Stimulated activated CD8-positive, alpha-beta memory T cell treated with anti-CD3 and anti-CD28 coated beads, Interleukin-15, amount 100 ng/mL, for 48 hours (primary cell): ENCODE measurements at places on chromosomes 12 and 14.

GRCh38 chr12:4526923-4527546 is 11.7 kb upstream of the RAD51AP1 start:
- DNase-seq = no peak

- no peak for DNase-seq
Observed at GRCh38 chr14:34218881-34219280, 243.2 kb downstream of the SPTSSA start.

- no peak for DNase-seq
Observed at GRCh38 chr14:72781561-72782508, 112.1 kb downstream of the DPF3 start.

DNA sequence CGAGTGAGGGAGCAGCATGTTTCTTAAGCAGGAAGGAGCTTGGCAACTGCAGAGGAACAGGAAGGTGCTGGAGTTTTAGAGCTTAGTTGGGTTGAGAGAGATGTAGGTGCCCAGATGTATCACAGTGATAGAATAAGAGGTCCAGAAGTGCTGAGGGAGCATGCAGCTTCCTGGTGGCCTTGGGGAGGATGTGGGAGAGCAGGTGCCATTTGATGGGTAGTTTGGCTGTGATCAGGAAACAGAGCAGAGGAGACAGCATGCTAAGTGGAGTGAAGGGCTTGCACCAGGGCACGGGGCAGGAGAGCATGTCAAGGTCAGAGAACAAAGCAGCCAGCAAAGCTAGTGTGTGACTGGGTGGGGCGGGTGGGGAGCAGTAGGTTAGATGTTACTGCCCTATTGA is 74.8 kb downstream of the PAPOLA start:
- DNase-seq = no peak

GRCh38 chr12:5066251-5066650 is 22.6 kb downstream of the KCNA5 start:
- DNase-seq = no peak

GRCh38 chr12:6729186-6729585 is 5.3 kb downstream of the COPS7A start:
- no peak for DNase-seq

- no peak for DNase-seq
Observed at GRCh38 chr12:41778934-41779333, 365.7 kb downstream of the GXYLT1 start.

DNA sequence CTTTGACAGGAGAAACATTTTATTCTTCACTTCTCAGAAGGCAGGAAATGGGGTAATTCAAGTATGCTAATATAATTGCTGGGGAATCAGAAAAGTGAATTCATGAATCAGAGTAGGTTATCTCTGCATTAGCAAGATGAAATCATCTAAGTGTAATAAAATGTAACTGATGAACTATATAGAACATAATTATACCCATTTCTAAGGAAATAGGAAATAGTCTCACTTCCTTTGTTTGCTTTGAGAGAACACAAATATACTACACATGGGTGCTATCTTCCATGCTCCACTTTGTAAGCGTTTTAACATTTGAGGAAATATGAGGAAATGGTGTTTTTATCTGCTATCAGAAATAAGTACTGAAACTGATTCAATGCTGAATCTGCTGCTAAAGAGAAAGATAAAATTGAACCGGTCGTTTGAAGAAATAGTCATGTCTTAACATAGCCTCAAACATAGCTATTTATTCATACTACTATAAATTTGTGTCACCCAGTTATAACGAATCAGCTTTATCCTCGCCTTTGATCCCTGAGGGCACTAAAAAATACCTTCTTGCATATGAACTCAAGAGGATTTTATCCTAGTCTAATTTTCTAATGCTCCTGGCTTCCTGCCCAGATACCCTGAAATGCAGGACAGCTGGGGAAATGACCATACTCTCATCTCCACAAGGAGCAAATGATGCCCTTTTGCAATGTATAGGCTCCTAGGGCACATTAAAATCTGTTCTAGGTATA is 696.0 kb downstream of the C12orf50 start:
- no peak for DNase-seq

- DNase-seq = no peak
Observed at GRCh38 chr14:83021323-83021722, 1487.7 kb upstream of the SEL1L start.

DNA sequence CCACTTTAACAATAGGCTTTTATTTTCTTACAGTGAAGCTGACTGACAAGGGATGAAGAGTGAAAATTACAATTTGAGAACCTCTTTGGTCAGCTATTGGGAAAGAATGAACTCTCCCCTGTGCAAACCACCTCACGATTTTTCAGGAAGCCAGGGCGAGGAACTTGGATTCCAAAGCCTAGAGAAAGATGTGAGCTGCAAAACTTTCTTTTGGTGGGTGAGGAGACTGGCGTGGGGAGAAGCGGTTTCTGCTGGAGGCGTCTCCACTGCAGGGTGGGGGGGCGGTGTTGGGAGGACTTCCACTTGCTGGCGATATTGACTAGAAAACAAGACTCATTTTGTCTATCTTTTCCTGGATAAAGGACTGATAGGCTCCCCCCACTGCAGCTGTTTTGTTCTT is 59.3 kb upstream of the VRK1 start:
- no peak for DNase-seq

GRCh38 chr14:74400031-74400685 is 25.9 kb downstream of the SYNDIG1L start:
- DNase-seq = no peak

GRCh38 chr14:105738638-105739037 is 212.3 kb downstream of the TMEM121 start:
- no peak for DNase-seq

- DNase-seq = no peak
Observed at GRCh38 chr12:2288471-2288870, 235.7 kb downstream of the CACNA1C start.

DNA sequence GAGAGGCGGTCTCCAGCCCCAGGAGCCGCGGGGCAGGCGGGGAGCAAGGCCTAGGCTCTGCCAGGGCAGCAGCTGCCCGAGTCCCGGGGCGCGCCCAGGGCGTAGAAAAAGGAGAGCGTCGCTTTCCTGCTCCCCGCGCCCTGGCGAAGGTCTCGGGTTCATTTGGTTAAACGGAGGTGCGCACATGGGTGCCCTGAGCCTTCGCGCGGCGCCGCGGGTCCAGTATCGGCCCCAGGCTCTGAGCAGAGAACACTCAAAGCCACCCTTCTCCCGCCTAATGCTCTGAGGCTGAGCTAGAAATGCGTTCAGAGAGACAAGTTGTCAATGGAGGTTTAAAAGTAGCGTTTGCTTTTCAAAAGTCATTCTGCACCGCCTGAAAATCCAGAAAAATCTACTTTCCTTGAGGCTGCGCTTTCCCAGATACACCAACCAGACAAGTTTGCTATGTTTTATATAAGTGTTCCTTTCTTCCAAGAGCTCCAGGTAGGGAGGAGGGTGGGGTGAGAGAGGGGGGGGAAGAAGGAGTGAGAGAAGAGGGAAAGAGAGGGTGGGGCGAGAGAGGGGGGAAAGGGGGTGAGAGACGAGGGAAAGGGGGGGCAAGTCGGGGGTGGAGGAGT is 1.5 kb downstream of the TMEM132C start:
- no peak for DNase-seq

DNA sequence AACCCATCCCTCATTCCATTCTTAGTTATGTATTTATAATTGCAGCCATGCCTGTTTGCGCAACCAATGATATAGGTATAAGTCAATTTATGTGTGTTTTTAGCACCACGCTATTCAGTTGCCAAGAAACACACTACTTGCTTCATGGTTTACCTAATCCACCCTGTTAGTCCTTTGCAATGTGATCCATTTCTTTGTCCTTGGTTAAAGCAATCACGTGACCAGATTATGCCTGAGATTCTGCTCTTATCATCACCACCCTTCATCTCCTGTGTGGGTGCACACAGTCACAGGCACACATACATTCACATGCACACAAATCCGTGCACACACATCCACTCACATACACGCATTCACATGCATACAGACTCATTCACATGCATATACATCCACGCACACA is 52.3 kb upstream of the KCNA5 start:
- no peak for DNase-seq

DNA sequence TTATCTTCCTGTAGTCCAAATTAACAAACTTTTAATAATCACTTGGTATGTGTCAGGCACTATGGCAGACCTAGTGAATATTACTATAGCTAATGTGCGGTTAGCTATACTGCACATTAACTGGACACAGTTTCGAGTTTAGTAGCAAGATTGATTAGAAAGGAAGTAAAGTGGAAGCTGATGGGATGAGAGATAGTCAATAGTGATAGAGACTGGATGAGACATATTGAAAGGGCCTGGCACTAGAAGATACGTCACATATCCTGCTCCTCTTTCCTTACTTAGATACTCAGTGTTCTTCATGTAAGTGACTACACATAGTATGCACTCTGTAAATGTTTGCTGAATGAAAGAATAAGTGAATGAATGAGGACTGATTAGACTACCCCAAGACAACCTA is 5.5 kb downstream of the TBK1 start:
- no peak for DNase-seq

GRCh38 chr14:54918427-54918826 is 15.8 kb upstream of the GCH1 start:
- DNase-seq = no peak

GRCh38 chr12:53984901-53985691 is at the start of gene HOXC10:
Gene HOXC10 (plus strand): TSS chr12:53985146. CDS start chr12:53985260, 114 bp downstream.
- peak; percentile 81 for DNase-seq

- no peak for DNase-seq
Observed at GRCh38 chr12:126480451-126480850, 1415.2 kb downstream of the AACS start.

DNA sequence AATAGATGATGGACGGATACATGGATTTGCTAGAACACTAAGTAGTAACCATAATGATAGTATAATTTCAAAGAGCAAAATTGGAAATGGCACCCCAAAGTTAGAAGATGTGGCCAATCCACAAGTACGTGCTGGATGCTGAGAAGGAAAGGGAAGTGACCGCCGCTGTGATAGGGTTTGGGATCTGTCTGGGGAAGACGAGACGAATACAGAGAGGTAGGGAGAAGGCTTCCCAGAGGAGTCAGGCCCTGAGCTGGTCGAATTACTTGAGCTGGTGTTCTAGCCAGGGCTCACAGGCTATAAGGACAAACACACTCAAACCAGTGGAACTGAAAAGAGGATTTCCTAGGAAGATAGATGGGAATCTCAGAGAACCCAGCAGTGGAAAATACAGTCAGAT is 9.4 kb upstream of the ACVR1B start:
- no peak for DNase-seq

DNA sequence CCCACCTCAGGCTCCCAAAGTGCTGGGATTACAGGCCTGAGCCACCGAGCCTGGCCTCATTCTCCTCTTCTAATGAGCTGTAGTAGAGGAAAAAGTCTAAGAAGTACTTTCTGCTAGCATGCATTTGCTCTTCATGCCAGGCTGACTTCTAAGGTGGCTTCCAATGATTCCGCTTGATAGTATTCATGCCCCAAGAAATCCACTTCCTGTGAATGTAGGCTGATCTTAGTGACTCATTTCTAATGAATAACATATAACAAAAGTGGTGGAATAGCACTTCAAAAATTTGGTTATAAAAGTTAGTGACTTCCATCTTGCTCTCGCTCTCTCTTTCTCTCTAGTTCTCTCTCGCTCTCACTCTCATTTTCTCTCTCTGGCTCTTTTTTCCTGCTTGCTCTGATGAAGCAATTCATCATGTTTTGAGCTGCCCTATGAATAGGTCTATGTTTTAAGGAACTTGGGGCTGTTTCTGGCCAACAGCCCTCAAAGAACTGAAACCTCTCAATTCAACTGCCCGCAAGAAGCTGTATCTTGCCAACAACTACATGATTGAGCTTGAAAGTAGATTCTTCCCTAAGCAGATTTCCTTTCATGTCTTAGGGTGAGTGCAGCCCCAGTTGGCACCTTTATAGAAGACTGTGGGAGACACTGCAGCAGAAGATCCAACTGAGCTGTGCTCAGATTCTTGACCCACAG is 282.9 kb downstream of the RMST start:
- DNase-seq = no peak

DNA sequence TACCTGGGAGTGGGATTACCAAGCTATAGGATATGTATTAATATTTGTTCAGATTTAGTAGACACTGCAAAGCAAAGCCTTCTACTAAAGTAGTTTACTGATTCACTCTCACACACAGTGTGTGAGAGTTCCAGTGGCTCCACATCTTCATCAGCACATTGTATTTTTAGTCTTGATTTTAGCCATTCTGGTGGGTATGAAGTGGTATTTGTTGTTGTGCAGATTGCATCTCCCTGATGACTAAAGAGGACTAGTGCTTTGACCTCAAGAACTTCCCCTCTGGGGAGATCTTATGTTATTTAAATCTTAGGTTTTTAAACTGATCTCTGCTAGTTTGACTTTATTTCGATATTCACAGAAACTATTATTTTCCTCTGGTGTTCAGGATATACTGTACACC is 479.7 kb upstream of the RGS6 start:
- DNase-seq = no peak

- no peak for DNase-seq
Observed at GRCh38 chr14:52913271-52913670, 37.6 kb downstream of the FERMT2 start.

DNA sequence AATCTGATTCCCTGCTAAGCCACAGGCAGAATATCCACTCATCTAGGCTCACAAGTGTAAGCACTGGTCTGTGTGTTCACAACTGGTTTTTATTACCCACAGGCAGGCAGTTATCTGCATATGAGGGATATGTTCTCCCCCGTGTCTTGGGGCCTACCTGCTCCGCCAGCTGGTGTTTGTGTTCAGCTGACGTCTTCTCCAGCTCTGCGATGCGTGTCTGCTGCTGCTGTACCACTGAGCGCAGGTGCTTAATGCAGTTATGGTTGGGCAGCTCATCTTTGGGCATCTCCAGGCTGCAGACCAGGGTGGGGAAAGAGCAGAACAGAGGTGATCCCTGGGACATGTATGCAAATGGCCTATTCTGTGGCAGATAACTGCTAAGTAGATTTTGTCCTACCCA is 13.7 kb downstream of the RNF41 start:
- no peak for DNase-seq

- DNase-seq = no peak
Observed at GRCh38 chr12:52867642-52868041, 18.8 kb upstream of the KRT78 start.

GRCh38 chr12:54374562-54375258 is 9.8 kb downstream of the ZNF385A start:
- no peak for DNase-seq

DNA sequence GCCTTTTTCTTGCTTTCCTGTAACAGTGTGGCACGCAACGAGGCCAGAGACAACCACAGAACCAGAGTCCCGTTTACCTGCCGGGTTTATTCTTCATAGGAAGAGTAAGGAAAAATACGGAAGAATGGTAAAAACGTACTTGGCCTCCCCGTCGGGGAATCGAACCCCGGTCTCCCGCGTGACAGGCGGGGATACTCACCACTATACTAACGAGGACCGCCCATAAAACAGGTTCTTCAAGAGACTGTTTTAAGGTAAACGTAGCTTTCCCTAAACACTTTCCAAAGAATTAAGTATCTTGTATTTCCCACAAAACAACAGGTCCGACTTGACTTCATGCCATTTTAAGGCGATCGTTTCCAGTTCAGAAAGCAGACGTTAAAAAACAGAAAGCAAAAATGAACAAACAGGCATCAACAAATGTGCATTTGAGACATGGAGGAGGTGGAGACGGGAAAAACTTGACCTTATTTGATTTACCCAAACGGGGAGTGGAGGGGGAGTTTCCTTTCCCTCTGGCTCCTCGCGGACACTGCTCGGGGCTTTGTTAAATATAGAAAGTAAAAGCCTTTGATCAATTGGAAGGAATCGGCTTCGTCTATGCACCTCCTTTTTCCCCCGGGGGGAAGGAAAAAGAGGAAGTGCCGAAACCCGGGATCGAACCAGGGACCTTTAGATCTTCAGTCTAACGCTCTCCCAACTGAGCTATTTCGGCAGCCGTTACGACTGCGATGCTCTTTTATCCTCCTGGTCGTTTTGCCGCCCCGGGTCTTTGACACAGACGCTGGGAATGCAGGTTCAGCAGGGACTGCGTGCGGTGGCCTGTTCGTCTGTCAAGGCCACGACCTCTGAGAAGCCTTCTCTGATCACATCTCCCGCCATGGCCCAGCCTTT is 13.0 kb upstream of the UBC start:
- DNase-seq = peak; percentile 81
